DMS79 treated with DMSO at 0.1 percent for 48 hours (cell line): ENCODE measurements at places on chromosomes 2 and 18.

DNA sequence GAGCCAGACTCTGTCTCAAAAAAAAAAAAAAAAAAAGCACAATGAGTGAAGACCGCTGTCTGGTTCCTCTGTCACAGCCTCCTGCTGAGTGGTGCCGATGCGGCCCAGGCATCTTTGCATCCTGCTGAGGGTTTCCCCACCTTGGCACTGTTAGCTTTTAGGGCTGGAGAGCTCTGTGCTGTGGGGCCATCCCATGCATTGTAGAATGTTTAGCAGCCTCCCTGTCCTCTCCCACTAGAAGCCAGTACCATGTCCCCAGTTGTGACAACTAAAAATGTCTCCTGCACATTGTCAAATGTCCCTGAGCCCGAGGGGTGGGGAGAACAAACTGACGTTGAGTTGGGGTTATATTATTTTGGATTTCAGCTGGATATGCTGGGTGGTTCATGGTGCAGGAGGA, 7.9 kb upstream of the COLEC11 start:
- no peak for DNase-seq

DNA sequence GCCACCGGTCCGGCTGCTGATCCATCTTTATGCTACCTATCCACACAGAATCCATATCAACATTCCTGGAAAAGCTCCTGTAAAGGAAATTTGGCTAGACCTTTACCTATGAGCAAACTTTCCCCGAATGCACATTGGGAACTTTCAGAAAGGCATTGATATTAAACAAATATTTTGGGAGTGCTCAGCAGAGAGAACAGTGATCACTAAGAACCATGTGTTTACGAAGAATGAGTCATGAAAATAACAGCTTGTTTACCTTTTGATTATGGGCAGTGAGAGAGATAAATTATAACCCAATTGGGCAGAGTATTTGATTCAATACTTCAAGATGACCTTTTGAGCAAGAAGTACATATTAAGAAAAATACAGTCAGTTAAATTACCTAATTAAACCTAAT, 189.7 kb upstream of the CDH2 start:
- DNase-seq, result no peak

DNA sequence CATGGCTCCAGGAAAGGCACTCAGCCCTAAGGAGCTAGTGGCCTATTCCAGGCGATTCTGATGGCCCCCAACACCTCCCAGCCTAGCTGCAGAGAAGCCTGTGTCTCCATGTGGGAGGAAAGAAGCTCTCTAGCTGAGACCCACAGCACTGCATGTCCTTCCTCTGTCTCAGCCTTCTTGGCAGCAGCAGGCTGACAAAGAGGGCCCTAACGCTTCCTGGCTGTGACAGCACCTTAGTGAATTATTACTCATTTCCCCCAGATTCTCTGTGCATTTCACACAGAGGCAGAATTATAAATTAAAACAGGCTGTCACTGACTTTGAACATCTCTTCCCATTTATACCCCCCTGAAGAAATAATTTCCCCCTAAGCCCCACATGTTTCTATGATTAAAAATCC, 206.8 kb downstream of the CLIP4 start:
- no peak for DNase-seq

- no peak for DNase-seq
Measured at GRCh38 chr2:46954951-46955571, 39.5 kb upstream of the MCFD2 start.

DNA sequence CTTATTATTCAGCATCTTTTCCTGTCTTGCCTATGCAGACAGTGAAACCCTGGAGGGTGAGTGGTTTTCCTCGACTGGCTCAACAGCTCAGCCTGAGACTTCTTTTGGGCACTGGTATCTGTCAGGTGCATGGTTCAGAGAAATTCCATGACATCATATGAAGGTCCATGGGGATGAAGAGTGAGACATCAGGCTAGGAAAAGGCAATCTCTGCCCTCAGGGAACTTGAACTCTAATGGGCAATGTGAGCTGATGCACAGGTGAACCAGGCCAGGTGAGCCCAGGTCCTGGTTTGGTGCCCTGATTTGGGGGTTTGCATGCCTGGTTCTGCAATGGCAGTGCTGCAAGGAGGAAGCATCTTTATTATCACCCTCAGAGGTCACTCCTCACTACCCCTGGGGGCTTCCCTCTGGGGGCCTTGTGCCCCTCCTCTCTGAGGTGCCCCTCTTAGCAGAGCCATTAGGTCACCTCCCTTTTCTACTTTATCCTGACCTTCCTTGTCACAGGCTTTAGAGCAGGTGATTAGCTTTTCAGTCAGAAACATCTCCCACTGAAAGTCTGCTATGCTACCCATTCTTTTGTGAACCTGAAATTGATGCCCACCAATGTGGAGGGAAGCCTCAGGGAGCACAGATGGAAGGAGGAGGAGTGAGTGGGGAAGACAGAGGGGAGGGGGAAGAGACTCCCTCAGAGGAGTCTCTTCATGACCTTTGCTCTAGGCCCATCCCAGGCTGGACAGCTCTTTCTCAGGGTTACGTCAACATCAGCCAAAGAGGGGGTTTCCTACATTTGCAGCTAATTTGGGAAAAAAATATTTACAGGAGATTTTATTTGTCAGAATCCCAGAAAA, 47.3 kb downstream of the MERTK start:
- DNase-seq, result no peak

- DNase-seq, result no peak
Measured at GRCh38 chr18:21803495-21803894, 62.9 kb downstream of the MIB1 start.

DNA sequence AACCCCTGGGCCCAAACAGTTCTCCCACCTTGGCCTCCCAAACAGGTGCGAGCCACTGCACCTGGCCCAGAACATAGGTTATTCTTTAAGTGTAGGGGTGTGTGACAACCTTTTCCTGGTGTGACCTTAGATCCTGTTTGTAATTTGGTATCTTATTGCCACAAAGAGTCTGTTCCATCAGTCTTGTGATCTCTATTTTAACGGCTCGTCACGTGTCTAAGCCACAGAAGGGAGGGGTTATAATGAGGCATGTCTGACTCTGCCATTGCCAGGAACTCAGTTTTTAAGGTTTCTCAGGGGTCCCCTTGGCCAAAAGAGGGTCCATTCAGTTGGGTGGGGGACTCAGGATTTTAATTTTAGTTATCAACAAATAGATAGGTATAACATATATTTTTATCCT, 4.4 kb upstream of the ALS2 start:
- no peak for DNase-seq

DNA sequence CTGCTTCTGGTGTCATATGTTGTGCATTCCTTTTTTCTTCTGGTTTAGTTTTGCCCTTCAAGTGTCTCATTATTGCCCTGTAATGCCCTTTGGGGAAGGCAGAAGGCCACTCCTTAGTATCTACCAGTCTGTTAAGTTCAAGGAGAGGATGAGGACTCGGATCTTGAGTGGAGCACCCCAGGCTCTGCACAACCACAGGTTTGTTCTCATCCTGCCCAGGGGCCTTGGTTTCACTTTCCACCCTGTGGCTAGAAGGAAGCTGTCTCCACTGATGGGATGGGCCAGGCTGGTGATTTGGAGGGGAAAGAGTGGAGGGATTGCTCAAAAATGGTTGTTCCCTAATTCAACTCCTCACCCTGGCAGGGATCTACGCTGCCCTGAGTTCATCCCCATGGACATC, 30.2 kb upstream of the RAB11FIP5 start:
- DNase-seq, result no peak

- peak; percentile 72 for DNase-seq
Measured at GRCh38 chr2:219155054-219155644, 5.5 kb downstream of the NHEJ1 start.

GRCh38 chr2:58032764-58033080, 13.9 kb upstream of the VRK2 start:
- DNase-seq, result no peak

- no peak for DNase-seq
Measured at GRCh38 chr18:65093346-65093745, 657.5 kb upstream of the CDH7 start.

GRCh38 chr2:189204322-189204941, 24.9 kb upstream of the COL5A2 start:
- DNase-seq, result no peak

DNA sequence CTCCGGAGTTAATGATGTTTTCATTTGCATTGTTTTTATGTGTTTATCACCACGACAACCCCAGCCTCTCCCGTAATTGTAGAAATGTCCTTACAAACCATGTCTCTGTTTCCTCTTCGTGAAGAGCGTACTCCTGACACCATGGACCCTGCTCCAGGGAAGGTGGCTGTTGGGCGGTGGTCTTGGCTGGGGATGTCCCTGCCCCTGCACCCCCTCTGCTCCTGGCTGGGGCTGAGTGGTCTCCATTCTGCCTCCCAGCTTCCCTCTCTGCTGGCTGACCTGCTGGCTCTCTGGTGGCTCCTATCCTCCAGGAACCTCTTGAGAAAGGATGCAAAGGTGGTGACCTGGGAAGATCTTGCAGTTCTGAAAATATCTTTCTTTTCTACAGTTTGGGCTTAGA, 81.1 kb downstream of the ASB1 start:
- DNase-seq, result no peak

DNA sequence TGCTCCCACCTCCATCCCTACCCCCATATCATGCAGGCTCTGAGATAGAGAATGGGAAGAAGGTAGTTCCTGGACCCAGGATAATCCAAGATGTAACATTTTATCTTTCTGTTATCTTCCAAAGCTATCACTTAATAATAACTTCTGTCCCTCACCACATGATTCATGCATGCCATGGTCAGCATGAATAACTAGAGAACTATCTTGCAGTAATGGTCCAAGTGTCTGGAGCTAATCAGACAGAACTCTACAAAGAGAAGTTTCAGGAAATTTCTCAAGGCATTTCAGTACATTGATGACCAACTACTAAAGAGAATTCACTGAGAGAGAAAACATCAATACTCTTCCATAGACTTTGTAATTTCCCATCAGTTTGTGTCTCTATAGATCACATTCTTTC, 1469.7 kb upstream of the PIK3C3 start:
- DNase-seq, result no peak

GRCh38 chr2:88659538-88659915, 31.9 kb upstream of the RPIA start:
- peak; percentile 23 for DNase-seq

GRCh38 chr18:61127714-61128467, 205.3 kb upstream of the CDH20 start:
- no peak for DNase-seq

GRCh38 chr2:224736227-224736626, 20.1 kb upstream of the CCDC195 start:
- DNase-seq, result no peak

- no peak for DNase-seq
Measured at GRCh38 chr2:191187105-191187829, 36.5 kb upstream of the STAT4 start.

GRCh38 chr2:237074211-237074993, 11.3 kb upstream of the COPS8 start:
- no peak for DNase-seq

DNA sequence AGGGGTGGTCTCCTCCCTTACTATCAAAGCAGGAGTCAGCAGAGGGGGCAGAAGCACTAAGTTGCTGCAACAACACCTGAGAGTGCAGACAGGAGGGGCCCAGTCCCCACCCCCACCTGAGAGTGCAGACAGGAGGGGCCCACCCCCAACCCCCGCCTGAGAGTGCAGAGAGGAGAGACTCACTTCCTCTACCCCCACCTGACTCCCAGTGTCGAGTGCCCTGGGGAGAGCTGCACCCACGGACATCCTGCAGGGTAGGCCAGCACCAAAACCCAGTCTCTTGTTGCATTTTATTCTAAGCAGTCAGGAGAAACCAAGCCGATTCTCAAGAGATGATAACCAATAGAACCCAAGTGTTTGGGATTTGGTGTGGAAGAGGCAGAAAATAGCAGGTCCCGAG, 78.4 kb downstream of the NAPG start:
- DNase-seq, result no peak

- no peak for DNase-seq
Measured at GRCh38 chr2:142940606-142941223, 63.3 kb downstream of the KYNU start.

- DNase-seq, result peak; percentile 77
Measured at GRCh38 chr2:168244318-168244717, 3.1 kb downstream of the STK39 start.

GRCh38 chr2:25201265-25201664, 32.9 kb upstream of the POMC start:
- DNase-seq, result no peak

DNA sequence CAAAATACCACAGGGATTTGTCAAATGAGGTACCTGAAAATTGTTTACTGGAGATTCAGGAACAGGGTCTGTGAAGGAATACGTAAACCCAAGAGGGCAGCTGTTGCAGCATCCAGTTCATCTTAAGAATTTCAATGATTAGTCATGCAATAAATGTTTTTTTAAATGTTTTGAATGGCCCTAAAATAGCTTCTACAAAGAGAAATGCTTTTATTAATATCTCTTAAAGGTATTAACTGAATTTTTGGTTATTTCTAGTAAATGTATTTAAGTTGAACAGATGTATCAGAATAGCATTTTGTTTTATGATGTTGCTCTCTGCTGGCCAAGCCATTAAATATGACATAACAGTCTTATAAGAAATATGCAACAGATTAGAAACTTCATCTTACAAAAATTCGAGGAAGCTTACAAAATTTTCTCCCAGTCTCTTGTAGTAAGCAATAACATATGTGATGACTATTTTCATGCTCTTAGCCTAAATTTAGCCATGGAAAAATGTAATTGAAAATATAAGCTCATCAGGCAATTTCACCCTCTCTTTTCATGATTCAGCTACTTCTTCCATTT, 863.9 kb downstream of the SUCLG1 start:
- DNase-seq, result no peak

- no peak for DNase-seq
Measured at GRCh38 chr2:238305965-238306671, 14.2 kb upstream of the TRAF3IP1 start.

DNA sequence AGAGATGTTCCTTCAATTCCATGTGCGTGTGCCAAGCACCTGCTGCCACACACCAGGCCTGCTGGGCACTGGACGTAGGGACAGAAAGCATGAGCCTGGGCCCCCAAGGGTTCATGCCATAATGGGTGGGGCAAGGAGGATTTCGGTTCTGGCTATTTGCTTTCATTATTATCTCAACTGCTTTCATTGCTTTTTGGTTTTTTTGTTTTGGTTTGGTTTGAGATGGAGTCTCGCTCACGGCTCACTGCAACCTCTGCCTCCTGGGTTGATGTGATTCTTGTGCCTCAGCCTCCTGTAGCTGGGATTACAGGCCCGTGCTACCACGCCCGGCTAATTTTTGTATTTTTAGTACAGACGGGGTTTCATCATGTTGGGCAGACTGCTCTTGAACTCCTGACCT, 57.2 kb downstream of the SF3B1 start:
- DNase-seq, result no peak

DNA sequence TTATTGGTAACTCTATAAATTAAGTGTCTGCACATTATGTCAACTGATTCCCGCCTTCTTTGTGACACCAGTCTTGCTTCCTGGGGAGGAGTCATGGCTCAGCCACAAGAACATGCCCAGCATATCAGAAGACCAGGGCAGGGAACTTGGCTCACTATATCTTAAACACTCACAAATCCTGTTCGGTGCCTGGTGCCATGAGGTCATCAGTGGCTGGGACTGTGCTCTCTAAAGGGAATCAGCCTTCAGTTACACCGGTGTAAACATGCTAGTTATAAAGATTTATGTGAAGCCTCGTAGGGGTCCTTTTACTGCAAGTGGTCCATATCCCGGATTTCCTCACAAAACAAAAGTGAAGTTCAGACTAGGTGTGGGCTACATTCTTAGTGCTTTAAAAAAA, 73.1 kb upstream of the ZNF521 start:
- no peak for DNase-seq

GRCh38 chr18:78293540-78293939, 686.1 kb upstream of the SALL3 start:
- DNase-seq, result no peak
